ENCODE measurements at places on chromosomes 3 and 15.

DNA sequence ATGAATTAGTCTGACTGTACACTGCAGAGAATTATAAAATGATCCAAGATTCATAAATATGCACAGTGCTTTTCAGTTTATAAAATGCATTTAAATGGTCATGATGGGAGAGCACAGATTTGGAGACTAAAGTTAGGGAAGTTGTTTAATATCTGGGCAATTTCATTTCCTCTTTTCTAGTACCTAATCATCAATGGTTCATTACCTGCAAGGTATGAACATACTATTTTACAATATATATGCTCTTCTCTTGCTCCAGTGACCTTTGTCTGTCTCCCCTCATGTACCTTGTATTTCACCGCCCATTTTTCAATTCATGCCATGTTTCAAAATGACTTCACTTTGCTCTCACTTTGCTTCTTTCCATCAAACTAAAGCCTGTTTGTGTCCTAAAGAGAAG is 114.5 kb downstream of the SUCNR1 start:
- DNase-seq = no peak

DNA sequence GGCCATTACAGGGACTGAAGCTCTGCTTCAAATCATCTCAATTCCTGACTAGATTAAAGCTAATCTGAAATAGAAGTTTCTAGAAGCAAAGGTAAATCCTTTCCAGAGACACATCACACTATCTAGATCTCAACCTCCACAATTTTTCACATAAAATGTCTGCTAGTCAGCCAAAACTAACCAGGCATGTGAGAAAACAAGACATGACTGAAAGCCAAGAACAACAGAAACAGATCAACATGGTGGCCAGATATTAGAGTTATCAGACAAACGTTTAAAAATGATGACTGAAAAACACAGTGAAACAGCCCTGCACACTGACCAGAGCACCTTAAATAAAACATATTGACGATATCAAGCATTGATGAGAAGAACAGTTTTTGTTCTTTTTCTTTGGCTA is 59.1 kb downstream of the SUMF1 start:
- DNase-seq = no peak

DNA sequence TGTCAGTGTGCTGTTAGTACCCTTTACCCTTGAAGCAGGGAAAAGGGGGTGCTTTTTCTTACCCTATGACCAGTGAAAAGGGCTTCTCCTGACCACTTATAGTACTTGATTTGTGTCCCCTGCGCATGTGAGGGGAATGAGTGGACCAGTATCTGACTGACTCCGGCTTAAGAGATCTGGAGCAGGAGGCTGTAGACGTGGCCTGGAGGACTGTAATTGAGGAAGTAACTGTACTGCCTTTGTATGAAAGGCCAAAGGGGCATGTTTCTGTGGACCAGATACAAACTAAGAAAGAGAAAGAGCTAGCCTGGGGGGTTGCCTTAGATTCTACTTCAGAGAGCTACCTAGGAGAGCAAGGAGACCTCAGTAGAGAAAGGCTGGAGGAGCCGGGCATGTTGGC is 89.9 kb upstream of the TBL1XR1 start:
- no peak for DNase-seq

GRCh38 chr15:78149805-78150751 is 916 bp downstream of the IDH3A start:
- no peak for DNase-seq

- DNase-seq = no peak
Measured at GRCh38 chr3:14672588-14672987, 2.4 kb upstream of the C3orf20 start.

GRCh38 chr3:94587291-94587690 is 524.4 kb downstream of the NSUN3 start:
- no peak for DNase-seq

DNA sequence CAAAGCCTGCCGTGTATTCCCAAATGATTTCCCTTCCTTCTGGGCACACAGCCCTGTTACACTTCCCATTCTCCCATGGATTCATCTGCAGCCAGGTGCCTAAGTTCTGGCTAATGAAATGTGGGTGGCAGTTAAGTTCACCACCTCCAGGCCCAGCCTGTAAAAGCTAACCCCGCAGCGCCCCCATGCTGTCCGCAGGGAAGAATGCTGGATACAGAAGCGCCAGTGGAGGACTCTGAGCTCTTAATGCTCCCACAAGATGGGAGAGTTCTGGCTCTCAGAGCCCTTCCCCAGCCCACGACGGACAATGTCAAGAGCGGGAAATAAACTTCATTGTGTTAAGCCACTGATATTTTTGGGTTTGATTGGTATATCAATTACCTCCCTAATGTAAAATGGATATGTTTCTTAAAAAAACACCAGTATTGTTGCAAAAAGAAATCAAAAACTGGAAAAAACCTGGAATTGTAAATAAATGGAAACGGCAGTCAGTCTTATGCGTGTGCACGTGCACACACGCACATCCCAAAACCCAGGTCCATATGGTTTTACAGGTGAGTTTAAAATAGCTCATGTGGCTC is 37.7 kb upstream of the FGD5 start:
- DNase-seq = peak; percentile 29

- DNase-seq = no peak
Measured at GRCh38 chr3:69240651-69241568, 118.5 kb upstream of the LMOD3 start.

DNA sequence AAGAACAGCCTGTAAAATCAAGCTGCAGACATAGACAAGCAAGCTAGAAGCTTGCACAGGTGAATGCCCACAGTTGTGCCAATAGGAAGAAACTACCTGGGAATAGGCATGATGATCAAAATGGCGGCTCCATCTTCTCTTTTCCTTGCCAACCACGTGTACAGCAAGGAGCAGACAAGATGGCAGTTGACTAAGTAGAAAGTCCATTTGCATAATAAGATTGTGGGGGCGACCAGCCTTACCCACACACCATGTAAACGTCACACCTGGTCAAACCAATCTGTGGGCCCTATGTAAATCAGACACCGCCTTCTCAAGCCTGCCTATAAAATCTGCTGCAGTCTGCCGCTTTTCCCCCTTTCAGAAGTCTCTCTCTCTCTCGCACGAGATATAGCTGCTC is 25.1 kb upstream of the ANKRD34C start:
- no peak for DNase-seq

DNA sequence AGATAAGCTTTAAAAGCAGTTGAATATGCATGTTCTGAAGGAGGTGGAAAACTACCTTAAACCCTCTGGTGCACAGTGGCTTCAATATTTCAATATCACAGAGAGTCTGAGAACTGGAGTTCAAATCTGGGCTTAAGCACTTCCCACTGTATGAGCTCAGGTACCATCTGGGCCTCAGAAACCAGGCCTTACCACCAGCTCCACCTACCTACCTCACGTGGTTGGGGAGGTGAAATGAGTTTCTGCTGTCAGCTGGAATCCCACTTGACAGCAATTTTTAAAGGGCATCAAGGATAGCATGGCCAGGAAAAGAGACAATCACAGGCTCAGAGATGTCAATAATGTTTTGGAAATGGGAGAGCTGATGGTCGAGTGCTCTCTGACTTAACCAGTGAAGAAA is 5.0 kb downstream of the CHCHD4 start:
- DNase-seq = no peak

- DNase-seq = no peak
Measured at GRCh38 chr15:99326235-99326634, 75.0 kb downstream of the LRRC28 start.

DNA sequence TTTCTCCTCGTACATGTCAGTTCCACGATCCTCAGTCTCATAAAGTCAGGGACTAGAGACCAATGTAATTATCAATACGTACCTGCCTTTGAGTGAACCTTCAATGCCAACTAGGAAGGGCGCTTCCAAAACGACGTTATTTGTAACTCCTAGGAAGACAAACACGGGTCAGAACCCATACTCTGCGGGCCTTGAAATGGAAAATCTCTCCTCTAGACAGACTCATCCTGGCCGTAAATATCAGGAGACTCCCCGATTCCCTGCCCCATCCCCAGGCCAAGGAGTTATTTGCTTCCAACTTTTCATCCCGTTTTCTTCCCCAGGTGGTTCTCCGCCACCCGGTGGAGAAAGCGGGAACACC is 578 bp downstream of the OIP5 start:
- DNase-seq = peak; percentile 61

DNA sequence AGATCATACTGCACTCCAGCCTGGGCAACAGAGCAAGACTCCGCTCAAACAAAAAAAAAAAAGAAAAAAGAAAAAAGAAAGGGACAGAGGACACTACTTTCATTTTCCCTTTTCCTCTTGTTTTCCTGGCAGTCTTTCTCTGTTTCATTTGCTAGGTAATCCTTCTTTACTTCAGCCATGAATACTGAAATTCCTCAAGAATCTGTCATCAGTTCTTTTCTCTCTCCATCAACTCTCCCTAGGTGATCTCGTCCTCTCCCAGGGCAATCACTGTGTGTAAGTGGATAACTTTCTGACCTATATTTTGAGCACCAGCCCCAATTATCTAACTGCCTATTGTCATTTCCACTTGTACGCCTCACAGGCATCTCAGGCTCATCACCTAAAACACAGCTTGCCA is 51.5 kb downstream of the TTC23 start:
- DNase-seq = peak; percentile 29

- no peak for DNase-seq
Measured at GRCh38 chr3:197577366-197578074, 21.8 kb upstream of the BDH1 start.

DNA sequence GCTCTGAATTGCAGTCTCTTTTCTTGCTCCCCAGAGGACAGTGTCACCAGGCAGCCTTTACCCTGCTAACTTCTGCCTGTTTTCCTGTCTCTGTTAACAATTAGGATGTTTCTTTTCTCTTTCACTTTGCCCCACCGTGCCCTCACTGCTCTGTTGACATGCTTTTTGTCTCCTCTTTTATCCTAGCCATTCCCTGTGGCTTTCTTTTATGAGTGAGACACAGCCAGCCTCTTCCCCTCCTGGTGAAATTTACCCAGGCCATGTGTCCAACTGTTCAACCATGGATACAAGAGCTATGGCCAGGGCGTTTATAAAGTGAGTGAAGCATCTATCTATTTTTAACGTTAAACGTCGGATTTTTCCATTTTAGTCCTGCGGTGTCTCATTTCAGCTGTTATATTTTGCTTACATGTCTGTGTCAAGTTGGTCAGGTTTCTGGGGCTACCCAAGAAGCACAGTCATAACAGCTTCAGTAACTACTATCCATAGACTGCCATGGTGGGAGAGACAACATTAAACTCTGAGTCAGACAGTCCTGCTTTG is 443.2 kb upstream of the AZI2 start:
- peak; percentile 25 for DNase-seq

DNA sequence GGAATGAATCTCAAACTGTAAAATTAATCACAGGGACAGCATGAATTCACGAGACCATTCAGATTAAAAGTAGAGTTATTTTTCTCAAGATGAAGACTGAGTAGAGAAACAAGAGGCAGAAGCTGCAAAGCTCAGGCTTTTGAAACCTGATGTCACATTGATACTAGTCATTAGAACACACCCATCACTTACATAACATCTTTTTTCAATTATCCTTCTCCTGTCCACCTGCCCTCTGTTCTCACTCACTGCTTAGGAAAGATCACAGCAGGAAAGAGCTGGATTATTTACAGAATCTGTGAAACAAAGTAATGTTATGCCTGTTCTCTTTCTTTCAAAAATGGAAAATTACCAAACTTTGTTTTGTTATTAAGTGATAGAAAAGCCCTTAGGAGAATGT is 72.0 kb upstream of the CDAN1 start:
- DNase-seq = no peak

DNA sequence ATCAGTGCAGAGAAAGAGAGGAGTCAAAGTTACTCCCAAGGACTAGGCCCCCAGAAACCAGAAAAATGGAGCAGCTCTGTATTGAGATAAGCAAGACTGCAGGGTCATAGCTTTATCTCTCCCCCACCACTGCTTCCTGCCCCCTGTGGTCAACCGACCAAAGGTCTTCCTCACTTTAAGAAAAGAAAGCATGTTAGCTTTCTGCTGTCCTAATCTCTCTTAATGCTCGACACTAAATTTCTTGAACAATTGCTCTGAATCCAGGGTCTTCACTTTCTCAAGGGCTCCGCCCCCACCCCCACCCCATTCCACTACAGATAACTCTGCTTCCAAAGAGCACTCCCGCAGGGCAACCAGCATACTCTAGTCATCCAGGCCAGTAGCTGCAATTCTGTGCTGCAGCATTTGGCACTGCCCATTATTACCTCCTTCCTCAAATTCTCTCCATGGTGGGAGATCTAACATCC is 31.9 kb downstream of the TNIK start:
- DNase-seq = no peak

- no peak for DNase-seq
Measured at GRCh38 chr3:25130724-25131520, 297.1 kb upstream of the RARB start.

- DNase-seq = no peak
Measured at GRCh38 chr3:144105542-144105941, 133.9 kb downstream of the DIPK2A start.

DNA sequence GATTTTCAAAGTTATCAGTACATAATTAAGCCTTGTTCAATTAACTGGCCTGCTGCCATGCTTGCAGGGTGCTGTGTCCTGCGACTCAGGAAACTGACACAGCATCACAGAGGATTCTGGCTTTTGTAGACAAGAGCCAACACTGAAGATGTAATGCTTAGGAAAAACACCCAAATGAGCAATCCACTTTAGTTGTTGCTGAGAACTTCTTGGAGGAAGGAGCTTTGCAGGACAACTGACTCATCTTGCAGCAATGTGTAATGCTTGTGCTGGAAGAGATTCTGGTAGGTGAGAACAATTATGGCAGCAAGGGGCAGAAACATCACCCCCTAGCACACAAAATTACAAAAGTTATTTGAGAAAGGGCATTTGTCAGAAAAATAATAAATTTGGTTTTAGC is 67.6 kb downstream of the NLGN1 start:
- DNase-seq = peak; percentile 40

DNA sequence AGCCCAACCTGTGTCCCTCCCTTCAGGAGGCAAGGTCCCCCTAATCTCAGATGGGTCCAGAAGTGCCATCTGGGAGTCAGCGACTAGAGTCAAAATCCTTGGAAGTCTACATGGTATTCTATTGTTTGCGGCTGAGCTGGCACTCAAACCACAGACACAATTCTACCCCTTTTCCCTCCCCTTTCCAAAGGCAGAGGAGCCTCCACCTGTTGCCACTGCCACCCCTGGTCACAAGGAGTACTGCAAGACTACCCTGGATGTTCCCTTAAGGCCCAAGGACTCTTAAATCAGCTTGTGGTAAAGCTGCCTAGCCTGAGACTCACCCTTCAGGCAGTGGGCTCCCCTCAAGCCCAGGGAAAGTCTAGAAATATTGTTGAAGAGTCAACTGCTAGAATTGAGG is 4.3 kb upstream of the OR5H6 start:
- no peak for DNase-seq

GRCh38 chr15:77508541-77509243 is 88.0 kb downstream of the HMG20A start:
- DNase-seq = no peak

GRCh38 chr3:78322780-78323179 is 1282.9 kb downstream of the ROBO2 start:
- no peak for DNase-seq

DNA sequence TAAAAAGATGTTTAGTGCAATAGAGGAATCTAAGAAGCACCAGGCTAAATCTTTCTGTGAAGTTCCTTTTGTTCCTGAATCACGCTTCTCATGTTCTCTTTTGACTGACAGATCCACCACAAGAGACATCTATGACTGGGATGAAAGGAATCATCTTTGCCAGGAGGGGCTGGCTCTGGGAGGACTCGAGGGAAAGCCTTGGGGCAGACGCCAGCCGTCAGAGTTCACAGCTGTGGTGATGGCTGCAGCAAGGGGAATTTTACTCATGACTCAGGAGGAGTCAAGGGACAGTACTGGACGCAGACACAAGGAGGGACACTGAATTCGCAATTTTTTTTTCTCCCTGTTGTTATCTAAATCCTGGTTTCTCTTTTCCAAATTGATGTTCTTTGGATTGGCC is 38.7 kb downstream of the C3orf38 start:
- DNase-seq = peak; percentile 54

All from fibroblast of skin of scalp (primary cell).